OCI-LY7 (cell line): ENCODE measurements at places on chromosomes 5 and 9. TPM values are rescaled to one million over a fixed set of nuclear protein-coding genes. Genes with fewer than 3 reads are reported as not detected.

- DNase-seq, result no peak
Measured at GRCh38 chr5:148391422-148391821, 7.7 kb downstream of the FBXO38 start.

GRCh38 chr5:16871746-16872339 is 64.2 kb downstream of the MYO10 start:
- no peak for DNase-seq

DNA sequence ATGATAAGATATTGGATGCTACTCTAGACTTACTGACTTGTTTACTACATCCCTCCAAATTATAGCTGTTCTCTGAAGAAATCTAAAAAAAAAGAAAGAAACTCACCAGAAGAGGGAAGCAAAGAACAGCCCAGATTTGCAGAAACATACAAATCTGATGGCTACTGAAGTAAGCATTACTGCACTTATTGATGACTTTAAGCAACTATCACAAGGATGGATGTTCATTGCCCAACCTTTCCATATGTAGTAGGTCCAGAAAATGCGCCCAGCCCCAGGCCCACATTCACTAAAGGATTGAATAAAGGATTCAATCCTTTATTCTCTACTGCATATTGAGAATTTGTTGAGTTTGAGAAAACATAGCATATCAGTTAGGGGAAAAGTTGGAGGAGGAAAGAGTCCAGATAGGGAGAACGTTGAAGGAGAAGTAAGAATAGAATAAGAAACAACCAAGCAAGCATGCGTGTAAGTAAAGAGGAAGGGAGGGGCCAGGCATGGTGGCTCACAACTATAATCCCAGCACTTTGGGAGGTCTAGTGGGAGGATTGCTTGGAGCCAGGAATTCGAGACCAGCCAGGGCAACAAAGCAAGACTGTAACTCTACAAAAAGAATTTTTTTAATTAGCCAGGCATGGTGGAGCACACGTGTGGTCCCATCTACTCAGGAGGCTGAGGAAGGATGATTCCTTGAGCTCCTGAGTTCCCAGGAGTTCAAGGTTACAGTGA is 33.8 kb upstream of the DTWD2 start:
- peak; percentile 79 for DNase-seq

ESM1 gene
- not detected in 2 replicates for total RNA-seq

TMEM232 gene
- 1.7 and 2.9 TPM in 2 replicates for total RNA-seq
